NCI-H1105 treated with DMSO at 0.1 percent for 48 hours (cell line): ENCODE measurements at places on chromosomes 11 and 22.

- DNase-seq = peak; percentile 53
Observed at GRCh38 chr11:44893846-44894617, 56.7 kb downstream of the TP53I11 start.

- no peak for DNase-seq
Observed at GRCh38 chr11:130548491-130548833, 100.0 kb downstream of the ADAMTS15 start.

DNA sequence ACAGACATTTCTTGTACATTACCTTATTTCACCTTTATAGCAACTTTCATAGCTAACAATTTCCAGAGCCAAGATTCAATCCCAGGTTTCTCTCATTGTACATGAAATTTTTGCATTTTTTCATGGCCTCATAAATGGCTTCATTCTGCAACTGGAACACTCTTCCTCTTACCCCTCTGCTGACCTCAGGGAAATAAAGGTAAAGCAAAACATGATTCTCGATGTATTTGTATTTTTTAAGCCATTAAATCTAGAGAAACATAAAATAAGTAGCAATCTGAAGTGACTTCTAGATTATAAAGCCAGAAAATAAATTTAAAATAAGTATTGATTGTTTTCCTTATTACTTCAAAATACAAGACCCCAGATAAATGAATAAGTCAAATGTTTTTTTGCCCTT, at the start of gene OR5T2:
Gene OR5T2, minus strand, starts transcription at position 101 of the 400 bp plus-strand sequence. CDS start 1,193 bp downstream, outside the sequence.
- DNase-seq = no peak

DNA sequence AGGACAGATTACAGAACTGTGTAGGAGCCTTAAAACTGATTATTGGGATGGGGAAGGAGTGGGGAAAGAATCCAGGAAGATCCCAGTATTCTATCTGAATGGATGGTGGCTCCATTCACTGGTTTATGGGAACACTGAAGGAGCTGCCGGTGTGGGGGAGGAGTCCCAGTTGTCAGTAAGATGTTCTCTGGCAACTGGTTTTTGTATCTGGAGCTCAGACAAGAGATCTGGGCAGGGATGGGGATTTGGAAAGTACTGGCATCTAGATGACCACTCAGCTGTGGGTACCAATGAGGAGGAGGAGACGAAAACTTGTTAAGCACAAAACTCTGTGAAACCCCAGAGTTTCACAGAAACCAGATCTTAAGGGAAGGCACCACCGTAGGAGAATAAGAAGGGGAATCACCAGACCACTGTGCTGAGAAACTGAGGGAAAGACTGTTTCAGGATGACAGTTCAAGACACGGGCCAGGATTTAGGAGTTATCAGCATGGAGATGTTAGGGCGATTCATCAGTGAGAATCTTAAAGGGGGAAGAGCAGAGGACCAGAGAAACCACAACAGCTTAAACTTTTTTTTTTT, 28.1 kb downstream of the LDLRAD3 start:
- no peak for DNase-seq
